ENCODE measurements at places on chromosomes 7 and 10.

DNA sequence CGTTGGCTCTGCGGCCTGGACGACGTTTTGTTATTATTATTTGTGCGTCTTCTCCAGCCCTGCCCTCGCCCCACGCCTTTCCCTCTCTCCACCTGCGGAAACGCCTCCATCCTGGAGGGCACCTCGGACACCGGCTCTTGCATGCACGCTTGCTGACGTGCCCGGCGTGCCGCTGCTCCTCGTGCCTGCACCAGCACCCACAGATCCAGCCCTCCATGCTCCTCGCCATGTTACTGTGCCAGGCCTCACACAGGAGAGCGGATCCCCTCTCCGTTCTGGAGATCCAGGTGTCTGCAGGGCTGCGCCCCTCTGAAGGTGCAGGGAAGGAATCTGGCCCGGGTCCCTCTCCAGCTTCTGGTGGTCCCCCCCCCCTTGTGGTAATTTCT is 373.9 kb upstream of the FOXK1 start:
- no peak for DNase-seq

GRCh38 chr10:3143366-3143765 is 29.2 kb downstream of the PITRM1 start:
- DNase-seq: no peak

DNA sequence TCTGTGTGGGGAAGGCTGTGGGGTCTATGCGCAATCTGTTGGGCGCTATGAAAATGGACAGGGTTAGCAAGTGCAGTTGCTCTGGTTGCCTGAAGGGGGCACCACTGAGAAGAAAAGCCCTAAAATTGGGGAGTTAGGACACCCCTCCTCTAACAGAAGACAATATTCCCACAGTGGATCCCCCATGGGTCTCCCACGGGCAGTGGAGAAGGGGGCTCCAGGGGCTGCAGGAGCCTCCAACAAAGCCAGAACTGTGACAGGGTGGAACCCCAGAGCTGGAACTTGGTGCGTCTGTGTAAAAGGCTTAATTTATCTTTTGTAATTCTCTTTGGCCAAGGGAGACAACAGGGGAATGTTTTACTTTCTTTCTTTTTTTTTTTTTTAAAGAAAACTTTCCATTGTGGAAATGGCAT is 12.5 kb upstream of the COL13A1 start:
- no peak for DNase-seq

DNA sequence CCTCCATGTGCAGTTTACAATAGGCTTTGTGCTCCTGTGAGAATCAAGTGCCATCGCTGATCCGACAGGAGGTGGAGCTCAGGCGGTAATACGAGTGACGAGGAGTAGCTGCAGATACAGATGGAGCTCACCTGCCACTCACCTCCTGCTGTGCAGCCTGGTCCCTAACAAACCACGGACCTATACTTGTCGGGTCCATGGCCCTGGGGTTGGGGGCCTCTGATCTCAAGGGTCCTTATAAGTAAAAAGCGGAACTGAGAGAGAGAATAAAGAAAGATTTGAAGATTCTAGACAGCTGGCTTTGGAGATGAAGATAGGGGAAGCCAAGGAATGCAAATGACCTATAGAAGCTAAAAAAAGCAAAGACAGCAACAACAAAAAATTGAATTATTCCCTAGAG is 130.6 kb downstream of the PLXDC2 start:
- no peak for DNase-seq

GRCh38 chr10:75179657-75180177 is 30.9 kb upstream of the VDAC2 start:
- no peak for DNase-seq

- peak; percentile 75 for DNase-seq
Observed at GRCh38 chr10:124461642-124462347, at the start of gene LHPP. LHPP (plus strand) TSS chr10:124461823; CDS start chr10:124461863, 40 bp downstream.

DNA sequence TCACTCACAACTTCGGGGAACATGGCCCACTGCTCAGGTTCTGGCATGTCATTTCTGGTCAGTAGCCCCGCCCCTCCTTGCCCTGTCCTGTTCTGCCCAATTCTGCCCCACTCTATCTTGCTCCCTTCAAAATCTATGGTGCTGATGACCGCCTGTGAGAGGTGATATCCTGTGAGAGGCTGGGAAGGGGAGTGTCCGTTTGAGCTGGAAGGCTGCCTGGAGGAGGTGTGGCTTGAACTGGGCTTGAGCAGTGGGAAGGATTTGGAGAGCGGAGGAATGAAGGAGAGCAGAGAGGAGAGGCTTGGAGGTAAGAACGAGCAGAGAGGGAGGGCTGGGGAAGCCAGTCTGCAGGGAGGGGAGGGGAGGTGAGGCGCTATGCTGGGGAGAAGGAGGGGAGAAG is 145.3 kb downstream of the RPS24 start:
- DNase-seq: no peak

DNA sequence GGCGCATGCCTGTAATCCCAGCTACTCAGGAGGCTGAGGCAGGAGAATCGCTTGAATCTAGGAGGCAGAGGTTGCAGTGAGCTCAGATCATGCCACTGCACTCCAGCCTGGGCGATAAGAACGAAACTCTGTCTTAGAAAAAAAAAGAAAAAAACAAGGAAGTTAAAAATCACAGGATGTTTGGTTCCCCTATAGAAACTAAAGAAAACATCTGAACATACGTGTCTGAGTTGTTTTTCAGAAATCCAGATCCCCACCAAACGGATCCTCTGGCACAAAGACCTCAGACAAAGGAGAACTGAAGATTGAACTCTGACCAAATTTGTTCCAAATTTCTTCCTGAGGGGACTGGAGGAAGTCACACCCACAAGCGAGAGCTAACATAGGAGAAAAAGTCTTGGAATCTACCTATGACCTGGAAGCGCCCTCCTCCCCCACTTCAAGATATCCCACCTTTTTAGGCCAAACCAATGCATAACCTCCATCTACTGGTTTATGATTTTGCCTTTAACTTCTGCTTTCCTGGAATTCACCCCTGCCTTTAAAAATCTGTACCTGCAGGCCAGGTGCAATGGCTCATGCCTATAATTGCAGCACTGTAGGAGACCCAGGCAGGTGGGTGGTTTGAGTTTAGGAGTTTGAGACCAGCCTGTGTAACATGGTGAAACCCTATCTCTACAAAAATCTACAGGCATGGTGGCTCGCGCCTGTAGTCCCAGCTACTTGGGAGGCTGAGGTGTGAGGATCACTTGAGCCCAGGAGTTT is 19.7 kb upstream of the SIRT1 start:
- DNase-seq: no peak

DNA sequence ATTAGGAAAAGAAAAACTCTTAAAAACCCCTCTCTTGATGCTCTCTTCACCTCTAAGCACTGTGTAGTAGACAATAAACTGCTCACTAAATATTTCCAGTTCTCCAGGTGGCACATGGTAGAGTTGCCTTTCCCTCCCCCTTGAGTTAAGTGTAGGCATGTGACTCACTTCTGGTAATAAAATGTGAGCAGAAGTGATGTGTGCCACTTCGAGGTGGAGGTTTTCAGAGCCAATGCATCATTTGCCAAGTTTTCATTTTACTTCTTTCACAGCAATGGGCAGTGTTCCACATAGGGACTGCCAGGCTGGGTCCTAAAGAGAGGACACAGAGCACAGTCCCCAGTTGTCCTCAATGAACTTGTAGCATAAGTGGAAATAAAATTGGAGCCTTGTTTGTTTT is 131.6 kb upstream of the NPY start:
- DNase-seq: no peak

GRCh38 chr10:63441404-63441803 is 24.4 kb downstream of the JMJD1C start:
- DNase-seq: no peak

DNA sequence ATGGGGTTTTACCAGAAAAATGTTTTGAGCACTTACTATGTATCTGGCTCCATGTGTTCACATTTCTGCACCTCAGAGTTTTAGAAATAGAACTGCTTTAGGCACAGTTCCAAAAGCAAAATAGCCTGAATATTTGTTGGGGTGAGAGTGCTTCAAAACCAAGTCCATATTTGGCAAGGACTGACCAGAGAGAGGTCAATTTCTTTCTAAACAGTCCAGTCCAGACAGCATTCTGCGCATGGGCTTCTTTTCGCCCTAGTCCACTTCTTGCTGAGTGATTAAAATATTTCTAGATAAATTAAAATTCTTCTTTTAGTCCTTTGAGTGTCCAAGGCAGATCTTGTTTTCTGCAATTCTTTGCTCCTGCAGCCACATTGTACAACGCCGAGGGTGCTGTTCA is 427.0 kb downstream of the PHTF2 start:
- no peak for DNase-seq

- peak; percentile 39 for DNase-seq
Observed at GRCh38 chr7:98878365-98879197, at the start of gene TRRAP. TRRAP (plus strand) TSS chr7:98878532; CDS start chr7:98881151, 2,619 bp downstream.

GRCh38 chr7:27943241-27943640 is 203.3 kb downstream of the TAX1BP1 start:
- no peak for DNase-seq

DNA sequence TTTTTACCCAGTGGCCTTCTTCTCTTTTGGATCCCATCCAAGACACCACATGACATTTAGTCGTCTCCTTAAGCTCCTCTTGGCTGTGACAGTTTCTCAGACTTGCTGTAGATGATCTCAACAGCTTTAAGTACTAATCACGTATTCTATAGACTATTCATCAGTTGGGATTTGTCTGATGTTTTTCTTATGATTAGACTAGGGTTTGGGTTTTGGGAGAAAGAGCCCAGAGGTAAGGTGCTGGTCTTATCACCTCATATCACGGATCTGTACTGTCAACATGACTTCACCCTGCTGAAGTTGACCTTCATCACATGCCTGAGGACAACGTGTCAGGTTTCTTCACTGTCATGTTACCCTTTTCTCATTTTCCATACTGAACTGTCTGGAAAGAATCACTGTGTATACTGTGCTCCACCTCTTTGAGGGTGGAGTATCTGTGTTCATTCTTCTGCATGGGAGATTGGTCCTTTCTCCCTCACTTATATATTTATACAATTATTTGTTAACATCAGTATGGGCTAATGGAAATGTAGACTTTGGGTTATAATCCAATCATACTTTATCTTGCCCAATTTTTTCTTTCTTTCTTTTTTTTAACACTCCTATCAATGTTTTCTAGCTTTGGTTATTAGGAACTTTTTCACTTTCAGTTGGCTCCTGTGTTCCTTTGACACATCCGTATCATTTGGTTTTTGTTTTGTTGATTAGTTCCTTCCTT is 6.4 kb upstream of the HKDC1 start:
- no peak for DNase-seq

DNA sequence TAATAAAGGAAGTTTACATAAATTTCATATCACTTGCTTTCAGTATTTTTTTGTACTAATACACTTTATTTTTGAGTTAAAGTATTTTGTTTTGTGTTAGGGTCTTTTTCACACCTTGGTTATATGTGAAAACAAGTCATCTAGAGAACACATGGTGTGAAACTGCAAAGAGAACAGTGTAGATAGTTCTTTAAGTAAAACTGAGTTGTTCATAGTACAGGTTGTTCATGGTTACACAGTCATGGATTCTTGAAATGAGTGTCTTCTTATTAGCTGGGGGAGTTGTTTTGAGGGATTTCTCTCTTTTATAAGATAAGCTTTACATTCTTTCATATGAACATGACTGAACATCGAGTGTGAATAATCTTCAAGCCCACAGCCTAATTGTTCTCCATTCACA is 244.2 kb downstream of the THSD7A start:
- no peak for DNase-seq

DNA sequence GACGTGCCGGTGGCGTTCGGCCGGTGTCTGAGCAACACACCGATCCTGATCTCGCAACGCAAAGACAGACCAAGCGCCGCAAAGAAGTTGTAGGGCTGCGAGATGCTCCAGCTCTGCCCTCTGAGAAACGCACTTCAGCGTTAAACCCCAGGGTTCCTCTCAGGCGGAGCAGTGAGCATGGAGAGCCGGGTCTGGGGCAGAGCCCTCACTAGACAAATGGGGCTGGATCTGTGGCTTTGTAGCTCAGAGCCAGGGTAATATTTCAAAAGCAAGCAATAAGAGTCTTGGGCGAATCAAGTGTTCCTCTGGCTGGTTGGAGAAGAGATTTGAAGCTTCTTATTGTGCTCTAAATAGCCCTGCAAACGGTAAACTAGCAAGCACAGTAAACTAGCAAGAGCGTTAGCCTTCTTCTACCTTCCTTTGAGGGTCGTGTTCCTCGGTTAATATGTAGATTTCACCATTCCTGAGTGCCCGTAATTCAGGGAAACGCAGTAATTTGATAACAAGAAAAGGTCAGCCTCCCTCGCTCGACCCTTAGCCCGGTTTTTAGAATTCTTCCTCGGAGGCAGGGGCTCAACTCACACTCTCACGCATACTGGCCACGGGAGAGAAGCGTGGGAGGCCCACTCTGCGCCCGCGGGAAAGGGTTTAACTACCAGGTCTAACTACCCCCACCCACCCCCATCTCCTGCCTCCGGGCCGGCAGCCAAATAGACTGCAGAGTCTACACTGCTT is 6.7 kb downstream of the SKAP2 start:
- no peak for DNase-seq

DNA sequence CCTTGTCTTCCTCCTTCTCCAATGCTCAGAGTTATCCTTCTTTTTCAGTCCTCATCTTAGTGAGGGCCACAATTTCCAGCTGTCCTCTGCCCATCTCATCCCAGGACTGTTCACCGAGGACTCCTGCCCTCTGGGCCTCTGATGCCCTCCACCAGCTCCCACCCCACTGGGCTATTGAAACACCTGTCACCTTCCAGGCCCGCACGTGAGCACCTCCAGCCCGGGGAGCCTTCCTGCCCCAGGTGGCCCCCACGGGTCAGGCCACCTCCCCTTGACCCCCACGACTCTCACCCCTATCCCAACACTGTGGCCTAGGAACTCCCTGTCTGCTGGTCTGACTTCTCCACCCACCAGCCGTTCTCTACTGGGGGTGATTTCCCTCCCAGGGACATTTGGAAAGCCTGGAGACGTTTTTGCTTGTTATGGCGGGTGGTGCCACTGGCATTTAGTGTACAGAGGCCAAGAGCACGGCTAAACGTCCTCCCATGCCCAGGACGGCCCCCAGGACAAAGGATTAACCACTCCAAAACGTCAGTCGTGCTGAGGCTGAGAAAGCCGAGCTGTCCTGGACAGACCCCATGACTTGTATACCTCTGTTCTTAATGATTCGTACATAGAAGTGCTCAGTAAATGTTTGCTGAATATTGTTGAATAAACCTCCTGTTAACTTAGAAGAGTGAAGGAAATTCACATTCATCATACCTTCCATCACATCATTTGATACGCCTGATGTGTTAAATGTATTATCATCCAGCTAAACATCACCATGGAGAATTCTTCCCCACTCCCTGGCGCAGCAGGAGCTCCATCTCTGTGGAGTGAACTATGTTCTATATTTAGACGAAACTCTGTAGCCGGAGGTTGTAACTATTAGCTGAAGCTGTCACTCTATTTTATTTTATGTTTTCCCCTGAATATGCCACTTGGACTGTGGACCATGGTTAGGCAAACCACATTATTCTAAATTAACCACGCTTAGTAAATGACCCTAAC is 270.1 kb upstream of the SHH start:
- no peak for DNase-seq

All from stimulated activated CD8-positive, alpha-beta memory T cell treated with anti-CD3 and anti-CD28 coated beads, Interleukin-12 subunit alpha, Interleukin-12 subunit beta, amount 100 ng/mL, for 1 hour (primary cell).